ENCODE measurements at places on chromosomes 2 and 18.

GRCh38 chr2:31219131-31219969, 2.0 kb upstream of the CAPN14 start:
- peak; percentile 72 for DNase-seq

GRCh38 chr2:124875627-124876244, 850.6 kb downstream of the CNTNAP5 start:
- DNase-seq: no peak

DNA sequence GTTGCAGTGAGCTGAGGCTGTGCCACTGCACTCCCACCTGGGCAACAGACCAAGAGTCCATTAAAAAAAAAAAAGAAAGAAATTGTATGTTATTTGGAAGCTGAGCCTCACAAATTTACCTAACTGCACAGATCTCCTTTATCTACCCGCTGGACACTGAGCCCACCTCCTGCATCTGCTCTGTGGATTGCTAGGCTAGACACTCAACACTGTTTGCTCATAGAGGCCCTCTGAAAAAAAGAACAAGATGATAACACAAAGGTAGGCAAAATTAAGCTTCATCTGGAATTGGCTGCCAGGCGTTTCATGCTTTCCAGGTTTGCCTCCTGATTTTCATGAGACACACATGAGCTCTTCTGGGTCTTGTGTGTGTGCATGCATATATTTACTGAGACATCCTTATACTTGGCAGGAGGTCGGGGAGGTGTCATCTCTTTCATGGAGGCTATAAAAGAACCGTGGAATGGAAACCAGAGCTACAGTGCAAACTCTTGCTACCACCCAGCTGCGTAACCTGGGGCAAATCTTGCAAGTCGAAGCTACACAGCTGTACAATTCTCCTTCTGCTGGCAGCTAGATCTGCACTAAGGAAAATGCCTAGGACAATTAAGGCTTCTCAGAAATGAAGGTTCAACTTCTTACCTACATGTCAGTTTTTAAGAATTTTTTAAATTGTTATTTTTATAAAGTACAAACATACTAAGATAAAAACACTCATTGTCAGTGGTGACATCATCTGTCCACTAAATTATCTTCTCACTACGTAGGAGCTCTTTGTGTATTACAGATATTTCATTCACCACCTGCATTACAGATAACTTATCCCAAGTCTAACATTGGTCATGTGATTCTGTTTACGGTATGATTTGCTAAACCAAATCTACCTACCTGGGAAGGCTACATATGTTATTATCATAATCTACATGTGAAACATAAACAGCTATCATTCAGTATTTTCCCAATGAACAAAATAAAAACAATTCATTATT, 63.1 kb downstream of the CABYR start:
- DNase-seq: no peak

DNA sequence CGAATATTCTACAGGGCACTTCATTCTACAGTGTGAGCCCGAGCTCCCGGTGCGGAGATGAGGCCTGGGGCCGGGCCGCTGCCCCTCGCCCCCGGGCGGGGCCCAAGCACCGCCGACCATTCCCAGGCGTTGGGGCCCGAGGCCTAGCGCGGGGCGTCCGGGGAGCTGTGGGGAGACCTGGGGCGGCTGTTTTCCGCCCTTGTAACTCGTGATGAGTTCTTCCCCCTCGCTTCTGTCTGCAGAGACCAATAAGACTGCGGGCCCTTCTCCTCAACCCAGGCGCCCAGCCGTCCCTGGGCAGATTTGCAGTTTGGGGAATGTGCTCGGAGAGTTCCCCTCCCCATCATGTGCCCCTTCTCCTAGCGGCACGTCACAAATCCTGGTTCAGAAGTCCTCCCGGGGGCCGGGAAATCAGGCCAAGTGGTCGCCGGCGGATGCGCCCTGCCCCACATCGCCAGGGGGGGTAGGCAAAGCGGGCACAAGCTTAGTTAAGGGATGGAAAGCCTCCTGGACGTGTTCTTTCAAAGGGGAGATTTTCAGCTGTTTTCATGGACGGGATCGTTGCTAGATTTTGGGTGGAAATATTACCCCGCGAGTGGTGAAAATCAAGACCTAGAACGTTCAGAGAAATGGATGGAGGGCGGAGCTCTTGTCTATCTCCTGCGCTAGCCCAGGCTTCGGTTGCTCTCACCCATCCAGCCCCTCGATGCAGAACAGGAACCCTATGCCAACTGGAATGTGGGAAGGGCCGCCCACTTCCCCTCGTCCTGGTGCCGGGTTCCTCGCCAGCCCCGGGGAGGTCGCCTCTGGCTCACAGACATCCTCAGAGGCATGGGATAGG, 18.8 kb upstream of the HAAO start:
- no peak for DNase-seq

DNA sequence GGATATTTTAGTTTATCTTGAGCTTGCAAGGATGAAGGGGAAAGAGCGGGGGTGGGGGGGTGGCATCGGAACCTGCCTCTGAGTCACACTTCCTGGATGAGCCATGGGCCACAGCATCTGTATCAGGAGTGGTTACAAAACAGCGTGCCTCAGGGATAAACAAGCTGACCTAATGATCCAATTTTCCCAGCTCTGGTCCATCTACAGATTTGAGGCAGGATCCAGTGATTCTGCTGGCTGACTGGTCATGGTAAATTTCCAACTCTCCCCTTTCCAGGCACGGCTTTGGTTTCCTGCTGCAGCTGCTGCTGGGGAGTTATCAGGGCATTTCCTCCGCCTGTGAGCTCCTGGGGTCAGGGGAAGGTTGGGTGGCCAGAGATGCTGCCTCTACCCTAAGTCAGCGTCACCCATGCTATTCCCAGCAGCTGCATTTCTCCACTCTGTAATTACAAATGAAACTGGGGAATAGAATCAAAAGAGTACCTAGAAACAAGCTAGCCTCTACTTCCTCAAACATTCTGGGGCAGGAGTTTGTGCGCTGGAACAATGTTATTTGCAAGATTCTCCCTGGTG, 4.7 kb upstream of the HPCAL1 start:
- no peak for DNase-seq

DNA sequence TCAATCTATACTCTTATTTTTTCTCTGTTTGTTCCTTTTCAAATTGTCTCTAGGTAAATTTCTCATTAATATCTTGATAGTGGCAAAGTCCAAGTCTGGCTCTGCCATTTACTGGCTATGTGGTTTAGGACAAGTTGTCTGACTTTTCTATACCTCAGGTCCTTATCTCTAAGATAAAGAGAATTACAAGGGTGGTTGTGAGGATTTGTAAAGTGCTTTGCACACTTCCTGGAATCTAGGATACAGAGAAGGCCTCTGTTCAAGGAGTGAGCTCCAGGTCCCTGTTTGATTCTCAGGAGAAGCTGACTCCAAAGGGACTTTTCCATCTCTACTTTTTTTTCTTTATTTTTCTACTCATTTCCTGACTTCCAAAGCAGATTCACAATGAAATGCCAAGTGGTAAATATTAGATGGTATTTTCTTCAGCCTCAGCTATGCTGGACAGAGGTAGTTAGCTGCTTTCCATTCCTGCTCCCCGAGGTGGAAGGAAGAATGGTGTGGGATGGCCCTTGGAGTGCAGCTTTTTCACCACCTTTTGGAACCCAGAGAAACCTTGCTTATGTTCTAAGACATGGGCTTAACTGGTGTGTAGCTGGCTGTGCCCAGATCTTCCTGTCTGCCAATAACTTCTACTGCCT, 90.5 kb downstream of the GALNT1 start:
- DNase-seq: no peak

- DNase-seq: no peak
Measured at GRCh38 chr2:213129311-213129710, 22.1 kb downstream of the IKZF2 start.

- no peak for DNase-seq
Measured at GRCh38 chr2:221973502-221973901, 325.3 kb downstream of the PAX3 start.

GRCh38 chr2:112095681-112096080, 40.6 kb downstream of the TMEM87B start:
- no peak for DNase-seq

- DNase-seq: no peak
Measured at GRCh38 chr2:159351977-159352376, 65.5 kb upstream of the WDSUB1 start.

- DNase-seq: no peak
Measured at GRCh38 chr2:99836690-99837605, 305.4 kb downstream of the AFF3 start.

- no peak for DNase-seq
Measured at GRCh38 chr2:224039080-224039769, at the start of gene SERPINE2. SERPINE2 (minus strand) TSS chr2:224039286; CDS start chr2:224001900, 37,386 bp downstream.

GRCh38 chr2:235992024-235992423, 176.2 kb downstream of the GBX2 start:
- DNase-seq: no peak

GRCh38 chr18:8416212-8417019, 192.8 kb upstream of the RAB12 start:
- no peak for DNase-seq

GRCh38 chr2:176677746-176678265, 408.6 kb downstream of the MTX2 start:
- no peak for DNase-seq

DNA sequence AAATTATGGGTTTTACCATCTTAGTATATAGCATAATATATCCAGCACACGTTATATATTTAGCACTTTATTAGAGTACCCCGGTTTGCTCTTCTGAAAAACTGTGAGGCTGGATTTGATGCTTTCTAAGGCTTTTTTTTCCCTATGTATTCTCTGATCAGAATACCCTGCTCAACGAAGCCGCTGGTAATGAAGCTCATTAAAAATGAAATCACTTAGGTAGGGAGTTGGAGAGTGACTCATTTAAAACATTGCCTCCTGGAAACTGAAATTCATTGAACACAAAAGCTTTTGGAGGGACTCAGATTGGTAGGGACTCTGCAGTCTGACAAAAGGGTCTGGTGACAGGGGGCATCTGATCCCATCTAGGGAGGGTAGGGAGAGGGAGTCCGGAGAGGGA, 365.4 kb upstream of the MEX3C start:
- no peak for DNase-seq

GRCh38 chr2:26975102-26975501, 4.7 kb downstream of the MAPRE3 start:
- no peak for DNase-seq

- DNase-seq: no peak
Measured at GRCh38 chr18:23735021-23735464, 45.8 kb downstream of the LAMA3 start.

GRCh38 chr2:54535599-54536195, 79.6 kb downstream of the SPTBN1 start:
- no peak for DNase-seq

DNA sequence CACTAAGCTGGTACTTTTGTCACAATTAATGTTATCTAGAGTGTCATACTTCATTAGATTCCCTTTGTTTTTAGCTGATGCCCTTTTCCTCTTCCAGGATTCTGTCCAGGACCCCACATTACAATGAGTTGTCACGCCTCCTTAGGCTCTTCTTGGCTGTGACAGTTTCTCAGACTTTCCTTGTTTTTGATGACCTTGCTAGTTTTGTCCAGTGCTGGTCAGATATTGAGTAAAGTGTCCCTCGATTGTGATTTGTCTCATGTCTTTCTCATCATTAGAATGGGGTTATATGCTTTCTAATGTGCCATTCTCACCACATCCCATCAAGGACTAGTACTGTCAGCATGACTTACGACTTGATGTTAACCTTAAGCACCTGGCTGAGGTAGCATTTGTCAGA, 162.3 kb downstream of the FHOD3 start:
- DNase-seq: no peak

GRCh38 chr2:101779656-101780055, 82.1 kb downstream of the MAP4K4 start:
- DNase-seq: no peak

GRCh38 chr2:134155134-134155533, 98.7 kb upstream of the MGAT5 start:
- DNase-seq: peak; percentile 61

GRCh38 chr2:119718501-119719260, 39.7 kb downstream of the TMEM177 start:
- DNase-seq: no peak

DNA sequence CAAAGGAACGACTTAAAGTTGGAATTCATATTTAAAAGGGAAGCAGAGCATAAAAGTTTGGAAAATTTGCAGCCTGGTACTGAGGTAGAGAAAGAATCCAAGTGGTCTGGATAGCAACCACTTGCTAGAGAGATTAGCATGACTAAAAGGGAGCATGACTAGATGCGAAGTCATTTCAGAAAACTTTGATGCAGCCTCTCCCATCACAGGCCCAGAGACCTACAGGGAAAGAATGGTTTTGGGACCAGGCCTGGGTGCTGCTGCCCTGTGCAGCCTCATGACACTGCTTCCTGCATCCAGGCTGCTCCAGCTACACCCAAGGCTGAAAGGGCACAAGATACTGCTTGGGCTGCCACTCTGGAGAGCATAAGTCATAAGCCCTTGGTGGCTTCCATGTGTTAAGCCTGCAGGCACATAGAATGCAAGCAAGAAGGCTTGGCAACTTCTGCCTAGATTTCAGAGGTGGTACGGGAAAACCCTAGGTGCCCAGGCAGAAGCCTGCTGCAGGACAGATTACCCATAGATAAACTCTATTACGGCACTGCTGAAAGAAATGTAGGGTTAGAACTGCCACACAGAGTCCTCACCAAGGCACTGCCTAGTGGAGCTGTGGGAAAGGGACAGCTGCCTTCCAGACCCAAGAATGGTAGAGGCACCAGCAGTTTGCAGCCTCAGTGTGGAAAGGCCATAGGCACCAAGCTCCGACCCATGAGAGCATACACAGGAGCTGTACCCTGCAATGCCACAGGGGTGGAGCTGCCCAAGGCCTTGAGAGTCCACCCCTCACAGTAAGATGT, 12.6 kb upstream of the CHN1 start:
- no peak for DNase-seq

GRCh38 chr2:145985517-145985916, 1465.6 kb upstream of the ZEB2 start:
- no peak for DNase-seq

DNA sequence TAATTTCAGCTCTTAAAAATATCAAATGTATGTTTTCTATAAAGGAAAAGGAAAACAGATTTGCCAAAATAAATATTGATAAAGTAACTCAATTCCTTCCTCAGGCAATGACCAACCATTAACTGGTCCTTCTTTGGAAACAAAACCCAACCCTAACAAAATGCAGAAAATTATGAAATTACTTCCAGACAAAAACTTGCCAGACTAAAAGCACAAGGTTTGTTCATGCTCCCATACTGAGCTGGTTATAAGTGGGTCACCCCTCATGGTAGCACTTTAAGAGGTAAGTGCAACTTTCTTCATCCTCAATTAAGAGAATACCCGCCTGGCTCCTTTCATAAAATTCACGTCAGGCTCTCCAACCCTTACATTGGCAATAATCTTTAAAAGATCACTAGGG, 31.1 kb upstream of the TTC32 start:
- no peak for DNase-seq
